Right cardiac atrium (tissue), 5 donors: ENCODE measurements at places on chromosomes 3 and 15.

GRCh38 chr3:42572278-42572677, 9.5 kb downstream of the SEC22C start:
- no peak for DNase-seq

- no peak for DNase-seq
Observed at GRCh38 chr3:46684891-46685290, 8.6 kb downstream of the ALS2CL start.

DNA sequence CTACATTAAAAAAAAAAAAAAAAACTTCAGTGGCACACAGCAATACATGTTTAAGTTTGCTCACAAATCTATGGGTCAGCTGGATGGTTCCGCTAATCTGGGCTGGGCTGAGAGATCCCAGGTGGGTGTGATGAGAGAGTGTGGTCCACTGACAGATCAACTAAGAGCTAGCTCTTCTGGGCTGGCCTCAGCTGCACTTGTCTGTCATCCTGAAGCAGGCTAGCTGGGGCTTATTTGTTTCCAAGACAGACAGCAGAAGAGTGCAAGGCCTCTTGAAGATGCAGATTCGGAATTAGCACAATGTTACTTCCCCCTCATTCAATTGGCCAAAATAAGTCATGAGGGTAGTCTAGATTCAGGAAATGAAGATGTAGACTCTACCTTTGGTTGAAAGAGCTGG, 56.5 kb downstream of the SIDT1 start:
- DNase-seq = no peak

GRCh38 chr3:36649125-36649524, 115.2 kb downstream of the DCLK3 start:
- no peak for DNase-seq

DNA sequence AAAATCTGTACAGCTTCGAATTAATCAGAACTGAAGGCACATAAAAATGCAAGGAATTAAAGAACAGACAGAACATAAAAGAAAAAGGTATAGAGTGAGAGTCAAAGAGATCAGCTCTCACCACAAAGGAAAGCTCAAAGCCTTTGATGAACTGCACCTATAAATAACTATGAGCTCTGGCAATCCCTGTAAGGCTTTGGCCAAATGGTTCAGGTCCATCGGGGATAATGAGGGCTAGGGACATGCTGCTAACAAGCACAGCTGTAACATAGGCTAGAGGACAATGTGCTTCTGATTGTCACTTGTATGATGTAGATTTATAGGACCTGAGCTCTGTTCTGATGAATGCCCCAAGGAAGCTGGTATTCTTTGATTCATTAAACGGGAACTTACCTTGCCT, 113.9 kb upstream of the MRPL3 start:
- no peak for DNase-seq

- no peak for DNase-seq
Observed at GRCh38 chr3:188303823-188304222, 149.9 kb downstream of the LPP start.

GRCh38 chr15:39094116-39094515, 486.8 kb upstream of the THBS1 start:
- no peak for DNase-seq

- no peak for DNase-seq
Observed at GRCh38 chr3:125479091-125479490, 40.9 kb downstream of the SNX4 start.

- DNase-seq = no peak
Observed at GRCh38 chr15:80152896-80153876, at the start of gene FAH. FAH (plus strand) TSS chr15:80152999; CDS start chr15:80153055, 56 bp downstream.

DNA sequence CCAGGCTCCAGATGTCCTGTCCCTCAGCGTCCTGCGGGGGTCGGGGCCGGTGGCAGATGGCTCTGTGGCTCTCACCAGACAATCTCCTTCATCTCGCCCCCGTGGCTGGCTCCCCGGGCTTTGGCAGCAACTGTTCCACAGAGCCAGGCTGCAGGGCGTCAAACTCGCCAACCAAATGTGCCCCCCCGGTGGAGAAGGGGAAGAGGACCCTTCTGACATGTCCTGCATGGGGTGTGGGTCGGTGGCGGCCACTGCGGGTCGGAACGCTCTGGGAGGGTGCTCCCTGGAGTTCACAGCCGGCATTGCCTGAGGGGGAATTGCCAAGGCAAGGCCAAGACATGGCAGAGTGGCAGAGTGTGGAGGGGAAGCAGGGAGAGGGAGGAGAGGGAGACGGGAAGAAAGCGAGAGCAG, 36.0 kb downstream of the BDH1 start:
- no peak for DNase-seq

- DNase-seq = no peak
Observed at GRCh38 chr3:43087249-43087776, 18.6 kb downstream of the POMGNT2 start.

- DNase-seq = no peak
Observed at GRCh38 chr3:148957586-148957985, 33.8 kb upstream of the GYG1 start.

DNA sequence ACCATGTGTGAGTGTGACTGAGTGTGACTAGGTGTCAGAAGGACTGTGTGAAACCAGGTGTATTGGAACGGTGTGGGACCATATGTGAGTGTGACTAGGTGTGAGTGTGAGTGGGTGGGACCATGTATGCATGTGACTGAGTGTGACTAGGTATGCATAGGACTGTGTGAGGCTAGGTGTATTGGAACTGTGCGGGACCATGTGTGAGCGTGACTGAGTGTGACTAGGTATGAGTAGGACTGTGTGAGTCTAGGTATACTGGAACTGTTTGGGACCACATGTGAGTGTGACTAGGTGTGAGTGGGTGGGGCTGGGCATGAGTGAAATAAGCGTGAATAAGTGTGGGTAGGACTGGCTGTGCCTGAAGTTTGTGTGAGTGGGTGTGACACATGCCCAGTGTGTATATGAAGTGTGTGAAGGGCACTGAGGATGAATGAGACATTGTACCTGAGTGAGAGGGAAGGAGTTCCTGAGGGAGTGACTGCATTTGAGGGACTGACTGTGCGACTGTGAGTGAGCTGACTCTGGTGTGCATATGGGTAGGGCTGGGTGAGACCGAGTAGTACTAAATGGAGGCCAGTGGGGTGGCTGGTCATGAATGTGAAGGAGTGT, 247.0 kb upstream of the CCDC54 start:
- DNase-seq = no peak

GRCh38 chr3:76789237-76789636, 250.7 kb upstream of the ROBO2 start:
- no peak for DNase-seq

DNA sequence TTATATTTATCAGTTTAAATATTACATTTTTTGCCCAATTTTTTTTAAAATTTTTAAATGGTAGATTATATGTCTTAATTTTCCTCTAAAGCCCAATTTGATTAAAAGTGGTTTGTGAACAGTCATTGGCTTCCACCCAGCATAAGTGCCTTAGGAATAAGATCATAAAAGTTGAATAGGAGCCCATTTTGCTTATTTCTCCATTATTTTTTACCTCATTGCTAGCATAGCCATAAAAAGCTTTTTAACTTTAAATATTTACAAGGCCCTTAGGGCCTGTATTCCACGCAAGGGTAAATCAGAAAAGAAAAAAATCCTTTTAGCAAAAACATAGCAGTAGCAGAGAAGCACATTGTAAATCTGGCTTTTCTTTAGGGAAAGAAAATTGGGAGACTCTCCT, 9.0 kb downstream of the TTC14 start:
- DNase-seq = no peak

- no peak for DNase-seq
Observed at GRCh38 chr15:62153228-62153627, 11.9 kb downstream of the C2CD4B start.

DNA sequence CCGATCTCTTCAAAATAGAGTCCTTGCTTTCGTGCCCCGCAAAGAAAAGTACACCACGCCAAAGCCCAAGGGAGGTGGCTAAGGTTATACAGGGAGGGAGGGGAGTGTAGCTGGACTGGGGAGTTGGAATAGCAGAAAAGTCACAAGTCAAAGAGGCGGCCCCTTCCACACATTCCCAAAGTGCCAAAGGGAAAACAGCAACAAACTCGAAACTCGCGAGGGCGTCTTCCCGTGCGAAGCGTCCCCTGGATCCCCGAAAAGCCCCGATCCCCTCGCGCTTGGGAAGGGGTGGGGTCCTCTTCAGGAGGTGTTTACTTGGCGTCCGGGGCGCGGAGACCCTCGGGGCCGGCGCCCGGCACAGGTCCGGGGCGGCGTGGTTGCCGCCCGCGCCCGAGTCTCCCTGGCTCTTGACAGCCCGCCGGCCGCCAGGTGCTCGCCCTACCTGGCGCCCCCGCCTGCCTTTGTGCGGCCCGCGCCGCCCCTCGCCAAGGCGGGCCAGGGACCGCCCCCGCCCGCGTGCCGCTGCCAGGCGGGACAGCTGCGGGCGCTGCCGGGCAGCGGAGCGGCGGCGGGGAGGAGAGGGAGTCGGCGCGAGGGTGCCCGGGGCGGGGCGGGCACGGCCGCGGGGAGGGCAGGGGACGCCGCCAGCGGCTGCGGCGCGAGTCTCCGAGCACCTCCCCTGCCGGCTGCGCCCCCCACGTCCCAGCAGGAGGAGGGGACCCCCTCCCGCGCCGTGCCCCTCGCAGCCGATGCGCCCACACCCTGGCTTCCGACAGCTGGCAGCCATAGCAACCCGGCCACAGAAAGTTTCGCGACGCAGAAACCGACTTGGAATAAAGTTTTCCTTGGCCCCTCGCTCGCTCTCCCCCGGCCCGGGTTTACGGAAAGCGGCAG, 966 bp downstream of the MYO1E start:
- DNase-seq = peak; percentile 53

GRCh38 chr3:52886049-52886730, 11.2 kb downstream of the STIMATE start:
- no peak for DNase-seq

DNA sequence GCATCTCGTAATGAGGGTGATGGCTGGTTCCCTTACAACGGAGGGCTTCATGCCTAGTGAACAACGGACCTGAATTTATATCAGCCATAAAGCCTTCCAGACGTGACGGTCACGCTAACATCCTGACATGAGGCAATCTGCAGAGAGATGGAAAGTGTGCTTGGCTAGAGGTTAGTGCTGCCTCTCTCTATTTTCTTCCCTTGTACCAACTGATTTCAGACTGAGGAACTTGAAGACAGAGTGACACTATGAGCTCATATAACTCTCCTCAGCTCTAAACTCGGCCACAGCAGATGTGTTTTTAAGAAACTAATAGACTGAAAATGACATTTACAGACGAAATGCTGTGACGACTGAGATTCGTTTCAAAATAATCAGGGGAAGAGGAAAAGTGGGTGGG, 122.4 kb downstream of the XXYLT1 start:
- no peak for DNase-seq

GRCh38 chr15:66701422-66702034, 508 bp upstream of the SMAD6 start:
- DNase-seq = peak; percentile 78

DNA sequence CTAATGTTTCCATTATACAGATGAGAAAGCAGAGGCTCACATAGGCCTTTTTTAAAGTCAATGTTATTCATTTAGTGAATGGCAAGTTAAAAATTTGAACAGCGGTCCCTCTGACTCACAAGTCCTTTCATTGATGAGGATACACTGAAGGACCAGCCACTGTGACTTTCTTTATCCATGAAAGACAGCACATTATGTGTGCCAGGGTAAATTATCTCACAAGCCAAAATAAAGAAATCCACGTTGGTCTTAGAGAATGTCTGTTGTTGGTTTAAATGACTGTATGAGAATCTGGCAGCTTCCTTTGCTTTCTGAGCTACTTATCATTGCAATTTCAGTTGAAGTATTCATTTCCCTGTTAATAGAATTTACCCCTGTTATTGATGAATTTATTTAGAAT, 485.1 kb downstream of the TBL1XR1 start:
- DNase-seq = no peak

GRCh38 chr3:87413814-87414213, 137.4 kb upstream of the POU1F1 start:
- no peak for DNase-seq

DNA sequence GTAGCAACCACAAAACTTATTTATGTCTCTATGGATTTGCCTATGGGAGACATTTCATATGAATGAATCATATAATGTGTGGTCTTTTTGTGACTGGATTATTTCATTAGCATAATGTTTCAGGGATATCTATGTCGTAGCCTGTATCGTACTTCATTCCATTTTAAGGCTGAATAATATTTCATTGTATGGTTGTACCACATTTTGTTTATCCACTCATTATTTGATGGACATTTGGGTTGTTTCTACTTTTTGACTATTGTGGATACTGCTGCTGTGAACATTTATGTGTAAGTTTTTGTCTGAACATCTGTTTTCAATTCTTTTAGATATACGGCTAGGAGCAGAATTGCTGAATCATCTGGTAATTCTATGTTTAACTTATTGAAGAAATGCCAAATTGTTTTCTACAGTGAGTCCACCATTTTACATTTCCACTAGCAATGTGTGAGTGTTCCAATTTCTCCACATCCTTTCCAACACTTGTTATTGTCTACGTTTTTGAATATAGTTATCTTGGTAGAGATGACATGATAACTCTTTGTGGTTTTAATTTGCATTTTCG, 134.4 kb upstream of the DAZL start:
- no peak for DNase-seq

- no peak for DNase-seq
Observed at GRCh38 chr15:81054236-81054635, 53.5 kb downstream of the TLNRD1 start.

DNA sequence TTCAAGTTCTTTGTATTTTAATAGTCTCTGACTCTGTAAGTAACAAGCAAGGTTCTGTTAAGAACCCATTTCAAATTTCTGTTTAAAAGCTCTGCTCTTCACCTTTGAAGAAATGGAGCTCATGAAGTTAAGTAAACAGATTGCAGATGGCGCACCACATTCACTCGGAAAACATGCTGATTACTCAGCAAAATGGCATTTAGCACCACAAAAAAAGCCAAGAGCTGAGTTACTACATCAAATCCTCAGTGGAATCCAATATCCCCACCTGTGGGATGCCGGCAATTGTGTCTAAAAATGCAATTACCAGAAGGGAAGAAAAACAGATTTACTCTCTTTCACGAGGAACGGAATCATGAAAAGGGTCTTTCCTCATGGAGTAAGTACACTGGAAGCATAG, 758.0 kb downstream of the NTRK3 start:
- no peak for DNase-seq

- DNase-seq = no peak
Observed at GRCh38 chr3:150035910-150036612, 65.4 kb upstream of the PFN2 start.

DNA sequence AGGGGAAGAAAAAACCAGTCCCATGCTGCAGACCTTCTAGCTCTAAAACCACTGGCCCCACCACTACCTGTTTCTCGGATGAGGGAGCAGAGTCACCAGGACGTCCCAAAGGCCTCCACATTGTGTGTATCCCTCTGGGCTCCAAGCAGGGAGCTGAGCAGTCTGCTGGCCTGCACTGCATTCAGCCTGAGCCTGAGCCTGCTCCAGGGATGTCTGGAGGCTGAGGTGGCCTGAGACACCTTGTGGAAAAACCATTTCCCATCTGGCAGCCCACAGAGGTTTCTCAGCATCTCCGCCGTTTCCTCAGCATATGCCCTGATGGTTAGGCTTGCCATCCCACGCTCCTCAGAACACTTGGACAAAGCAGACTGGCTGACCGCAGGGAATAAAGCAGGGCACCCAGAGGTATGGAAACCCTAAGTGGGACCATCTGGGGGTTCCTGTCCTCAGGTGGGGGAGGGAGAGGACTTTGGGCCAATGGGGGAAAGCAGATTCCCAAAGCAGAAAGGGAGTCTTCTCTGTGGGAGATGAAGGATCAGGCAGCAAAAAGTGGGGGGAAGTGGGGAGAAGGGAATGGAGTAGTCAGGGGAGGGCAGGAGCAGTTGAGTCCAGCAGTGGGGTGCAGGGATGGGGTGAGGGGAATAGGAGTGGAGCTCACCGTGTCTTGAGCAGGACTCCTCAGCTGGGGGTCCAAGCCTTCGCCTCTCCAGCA, at the start of gene CILP:
TSS of gene CILP (minus strand) at position 704 of the 712 bp plus-strand sequence. CDS start 1,718 bp downstream, outside the sequence.
- no peak for DNase-seq
